ENCODE measurements at places on chromosomes 5 and 9.
A peak's percentile ranks its signal among the peaks of the same experiment; 100 is the strongest.

DNA sequence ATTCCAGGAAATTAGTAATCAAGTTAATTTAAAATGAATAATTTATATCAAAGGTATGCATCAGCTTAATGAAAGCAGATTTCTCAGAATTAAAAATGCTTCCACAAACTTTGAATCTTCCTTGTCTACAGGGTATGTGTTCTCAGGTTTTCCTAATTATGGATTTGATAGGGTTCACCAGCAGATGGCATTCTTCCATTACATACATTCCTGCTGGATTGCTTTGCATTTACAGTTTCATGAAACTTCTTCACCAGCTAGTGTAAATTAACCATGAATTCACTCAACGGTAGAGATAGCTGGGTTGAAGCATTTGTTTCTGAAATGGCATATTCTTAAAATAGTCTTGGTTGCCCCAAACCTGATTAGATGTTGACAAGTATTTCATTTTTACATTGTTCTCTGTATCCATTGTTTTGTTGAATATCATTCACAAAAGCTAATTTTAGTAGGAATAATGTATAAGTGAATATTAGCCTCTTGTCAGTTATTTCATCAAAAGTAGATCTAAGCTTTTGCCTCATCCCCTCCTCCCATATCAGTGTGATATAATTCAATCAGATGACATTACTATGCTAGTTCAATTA lies 68.7 kb upstream of the WDR41 start:
- DNase-seq = peak; percentile 26

DNA sequence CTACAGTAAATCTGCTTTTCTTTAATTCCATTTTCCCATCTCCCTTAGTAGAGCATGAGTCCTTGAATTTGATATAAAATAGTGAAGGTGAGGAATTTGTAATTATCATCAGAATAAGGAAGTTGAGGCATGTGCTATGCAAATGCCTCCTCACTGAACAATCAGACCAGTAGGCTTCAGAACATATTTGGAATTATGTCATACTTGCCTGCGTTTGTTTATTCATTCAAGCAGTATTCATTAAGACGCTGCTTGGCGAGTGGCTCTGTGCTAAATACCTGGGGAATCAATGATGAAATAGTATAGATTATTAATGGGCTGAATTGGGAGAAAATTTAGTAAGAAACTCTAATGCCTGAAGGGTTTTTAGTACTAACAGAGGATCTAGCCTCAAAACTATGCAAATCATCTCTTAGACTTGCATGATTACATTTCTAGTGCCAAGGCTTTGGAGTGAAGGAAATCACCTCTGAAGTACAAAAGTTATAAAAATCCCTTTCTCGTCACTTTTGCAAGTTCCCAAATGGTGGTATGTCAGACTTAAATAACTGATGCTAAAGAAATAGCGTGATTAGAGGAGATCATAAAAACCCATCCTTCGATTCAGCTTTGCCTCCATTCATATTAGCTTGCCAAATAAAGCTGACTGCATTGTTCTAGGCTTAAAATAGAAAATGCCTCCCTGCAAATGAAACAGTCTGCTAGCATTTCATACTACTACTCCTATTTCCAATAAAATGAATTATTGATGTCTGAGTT lies 141.7 kb downstream of the PCSK5 start:
- DNase-seq = no peak

DNA sequence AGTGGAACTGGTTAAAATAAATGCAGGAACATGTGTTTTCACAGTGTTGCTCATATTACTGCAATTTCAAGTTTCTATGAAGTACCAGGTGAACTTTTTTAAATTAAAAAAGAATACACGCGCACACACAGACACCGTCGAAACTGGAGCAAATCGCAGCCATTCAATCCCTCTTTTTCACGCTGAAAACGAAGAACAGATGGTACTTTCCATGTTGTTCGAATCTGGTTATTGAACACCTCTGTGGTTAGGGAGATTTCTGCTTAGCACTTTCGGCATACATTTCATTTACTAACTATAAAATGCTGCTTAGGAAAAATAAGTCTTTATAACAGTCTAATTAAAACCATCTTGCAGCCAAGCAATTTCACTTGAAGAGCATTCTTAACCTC lies 6.8 kb downstream of the ZNF608 start:
- DNase-seq = no peak

- no peak for DNase-seq
Observed at GRCh38 chr9:8268216-8268878, 468.8 kb upstream of the DMAC1 start.

- no peak for DNase-seq
Observed at GRCh38 chr9:370086-370485, 155.4 kb downstream of the DOCK8 start.

- DNase-seq = no peak
Observed at GRCh38 chr9:23693374-23693773, 132.7 kb downstream of the ELAVL2 start.

- no peak for DNase-seq
Observed at GRCh38 chr5:3862906-3863305, 267.3 kb downstream of the IRX1 start.

- no peak for DNase-seq
Observed at GRCh38 chr5:179906795-179907555, 722 bp downstream of the TBC1D9B start.

GRCh38 chr9:117546894-117547678 lies 132.2 kb upstream of the ASTN2 start:
- no peak for DNase-seq

GRCh38 chr5:76794871-76795270 lies 24.0 kb upstream of the F2RL1 start:
- peak; percentile 55 for DNase-seq

DNA sequence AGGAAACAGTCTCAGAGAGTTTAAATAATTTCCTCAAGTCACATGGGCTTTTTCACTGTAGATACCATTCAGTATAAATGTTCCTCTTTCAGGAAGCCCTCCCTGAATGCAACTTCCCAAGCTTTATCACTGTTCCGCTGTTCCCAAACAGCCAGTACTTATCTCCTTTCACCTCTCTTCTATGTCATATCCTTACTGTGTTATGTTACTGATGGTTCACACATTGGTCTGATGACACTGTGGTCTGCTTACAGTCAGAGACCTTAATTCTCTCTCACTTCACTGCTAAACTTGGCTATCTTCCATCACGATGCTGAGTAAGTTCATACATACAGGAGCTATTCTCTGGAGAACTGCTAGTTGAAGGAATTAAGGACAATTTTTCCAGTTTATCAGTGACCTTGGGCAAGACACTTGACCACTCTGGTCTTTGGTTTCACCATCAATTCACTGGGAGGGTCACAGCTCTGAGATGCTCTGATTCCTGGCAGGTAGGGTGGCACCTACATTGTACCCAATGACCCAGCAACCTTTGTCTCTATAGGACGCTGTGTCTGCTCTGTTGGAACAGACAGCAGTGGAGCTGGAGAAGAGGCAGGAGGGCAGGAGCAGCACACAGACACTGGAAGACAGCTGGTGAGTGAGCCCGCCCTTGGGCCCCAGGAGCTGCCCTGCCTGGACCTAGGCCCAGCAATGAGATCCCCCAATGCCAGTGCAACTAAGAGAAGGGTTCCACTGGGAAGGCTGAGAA lies 42.1 kb upstream of the RARS1 start:
- DNase-seq = no peak

DNA sequence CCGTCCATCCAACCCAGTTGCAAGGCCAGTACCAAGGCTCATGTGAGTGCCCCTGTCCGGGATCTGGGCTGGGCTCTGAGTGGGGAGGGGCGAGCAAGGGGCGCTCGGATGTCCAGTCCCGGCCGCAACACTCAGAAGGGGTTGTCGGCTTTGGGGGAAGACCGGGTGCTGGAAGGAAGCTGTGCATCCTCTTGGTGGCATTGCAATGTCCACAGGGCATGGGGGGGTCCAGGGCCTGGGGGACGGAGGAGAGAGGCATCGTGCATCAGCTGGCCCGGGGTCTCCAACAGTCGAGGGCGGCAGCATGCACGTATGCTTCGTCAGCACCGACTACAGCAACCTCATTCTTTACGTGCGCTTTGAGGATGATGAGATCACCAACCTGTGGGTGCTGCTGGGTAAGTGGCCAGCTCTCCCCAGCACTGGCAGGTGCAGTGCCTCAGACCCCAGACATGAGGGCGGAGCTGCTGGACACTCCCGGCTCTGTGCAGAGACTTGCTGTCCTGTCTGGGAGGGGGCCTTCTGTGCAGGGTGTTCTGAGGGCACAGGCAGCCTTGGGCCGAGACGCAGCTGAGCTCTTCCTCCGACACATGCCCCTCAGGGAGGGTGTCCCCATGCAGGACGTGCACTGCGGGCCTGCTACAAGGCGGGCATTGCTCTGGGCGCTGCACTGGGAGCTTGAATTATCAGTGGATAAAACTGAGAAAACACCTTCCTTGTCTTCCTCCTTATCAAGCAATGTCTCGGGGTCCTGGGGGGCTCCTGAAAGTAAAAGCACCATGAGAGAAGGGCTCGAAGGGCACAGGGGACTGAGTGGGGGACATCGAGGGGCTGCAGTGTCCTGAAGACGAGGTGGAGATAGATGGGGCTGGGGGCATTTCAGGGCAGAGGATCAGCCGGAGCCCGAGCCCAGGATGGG lies 22.5 kb downstream of the GLT6D1 start:
- DNase-seq = no peak

GRCh38 chr5:74639807-74640449 lies 600 bp downstream of the ENC1 start:
- DNase-seq = no peak

DNA sequence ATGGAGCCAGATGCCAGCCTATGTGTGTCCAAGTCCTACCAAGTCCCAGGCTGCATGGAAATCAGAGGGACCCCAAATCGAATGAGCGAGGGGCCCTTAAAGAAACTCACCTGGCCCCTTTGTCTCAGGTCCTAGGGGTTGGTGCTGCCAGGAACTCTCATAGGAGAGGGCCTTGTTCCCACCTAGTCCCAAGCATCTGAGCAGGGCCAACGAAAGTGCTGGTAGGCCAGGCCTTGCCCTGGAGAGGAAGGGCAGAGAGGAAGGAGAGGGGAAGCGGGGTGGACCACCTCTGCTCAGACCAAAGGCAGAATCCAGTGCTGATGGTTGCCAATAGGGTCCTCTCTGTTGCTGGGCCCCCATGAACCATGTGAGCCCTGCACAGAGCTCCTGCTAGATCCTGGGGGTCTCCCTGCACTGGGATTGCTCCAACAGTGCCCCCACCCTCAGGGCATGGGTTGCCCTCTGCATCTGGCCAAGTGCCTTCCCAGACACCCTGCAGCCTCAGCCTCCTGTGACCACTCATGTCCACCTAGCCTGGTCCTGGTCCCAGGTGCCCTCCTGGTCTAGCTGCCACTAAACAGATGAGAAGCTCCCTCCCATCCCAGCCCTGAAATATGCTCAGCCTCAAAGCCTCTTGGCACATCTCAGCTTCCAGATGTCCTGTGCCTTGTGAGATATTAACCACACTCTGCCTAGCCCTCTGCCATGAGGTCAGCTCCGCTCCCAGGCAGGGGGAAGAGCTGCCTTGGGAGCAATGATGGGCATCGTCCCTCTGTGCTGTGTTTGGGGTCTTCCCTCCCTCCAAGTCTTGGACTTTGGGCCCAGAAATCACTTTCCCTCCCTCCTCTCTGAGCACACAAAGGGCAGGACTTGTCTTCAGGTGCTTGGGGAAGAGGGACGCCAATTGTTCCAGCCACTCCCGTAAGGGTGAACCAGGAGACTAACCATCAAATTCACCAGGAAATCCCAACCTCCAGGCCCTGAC lies 109.6 kb downstream of the ADAMTS2 start:
- no peak for DNase-seq

GRCh38 chr5:158727771-158728311 lies 371.9 kb downstream of the EBF1 start:
- DNase-seq = no peak

DNA sequence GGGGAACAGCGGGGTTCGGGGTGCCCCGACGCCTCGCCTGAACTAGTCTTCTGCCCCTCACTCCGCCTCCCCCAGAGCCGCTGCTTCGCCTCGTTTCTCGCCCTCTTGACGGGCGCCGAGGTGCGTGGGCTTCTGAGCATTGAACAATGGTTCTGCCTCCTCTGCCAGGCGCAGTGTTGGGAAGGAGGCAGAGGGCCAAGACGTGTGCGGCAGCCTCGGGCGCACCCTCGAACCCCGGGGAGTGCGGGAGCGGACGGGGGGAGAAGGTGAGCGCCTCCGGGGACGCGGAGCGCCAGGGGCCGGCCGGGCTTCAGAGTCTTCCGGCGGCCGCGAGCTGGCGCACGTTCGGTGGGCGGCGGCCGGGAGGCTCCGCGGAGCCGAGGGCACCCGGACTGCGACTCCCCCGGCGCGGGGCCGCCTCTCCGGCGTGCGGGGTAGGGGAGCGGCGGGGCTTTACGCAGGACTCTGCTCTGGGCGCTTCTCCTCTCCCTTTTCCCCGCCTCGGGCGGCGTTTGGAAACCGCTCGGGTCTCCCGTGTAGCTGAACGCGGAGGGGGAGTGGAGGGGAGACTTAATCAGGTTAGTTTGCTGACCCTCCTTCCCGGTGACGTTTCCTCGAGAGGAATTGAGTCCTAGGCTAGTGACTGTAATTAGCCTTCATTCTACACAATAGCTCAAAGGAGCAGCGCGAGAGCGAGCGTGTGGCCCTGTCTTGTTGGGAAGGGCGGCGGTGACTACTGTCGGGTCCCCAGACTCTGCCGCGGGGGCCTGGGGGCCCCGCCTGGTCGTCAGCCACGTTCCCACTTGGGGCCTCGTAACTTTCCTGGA lies 1.1 kb downstream of the VLDLR start:
- no peak for DNase-seq

DNA sequence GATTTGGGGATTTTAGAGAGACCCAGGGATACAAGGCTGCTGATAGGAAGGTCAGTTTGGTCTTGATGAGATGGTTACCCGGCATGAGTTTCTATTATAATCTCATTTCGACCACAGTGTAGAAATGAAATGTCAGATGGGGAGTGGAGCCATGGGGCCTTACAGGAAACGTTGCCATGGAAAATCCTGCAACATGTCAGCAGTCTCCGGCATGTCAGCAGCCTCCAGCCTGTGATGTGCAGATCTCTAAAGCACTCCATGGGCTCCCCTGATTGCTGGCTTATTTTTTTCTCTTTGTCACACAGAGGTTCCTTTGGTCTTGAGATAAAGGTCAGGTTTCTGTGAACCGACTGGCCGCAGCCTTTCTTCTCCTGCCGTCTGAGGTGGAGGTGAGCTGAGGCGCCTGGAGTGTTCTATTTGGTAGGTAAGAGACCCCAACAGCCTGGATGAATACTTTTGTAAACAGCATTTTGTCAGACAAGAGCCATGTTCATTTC lies 208.7 kb upstream of the DAP start:
- no peak for DNase-seq

DNA sequence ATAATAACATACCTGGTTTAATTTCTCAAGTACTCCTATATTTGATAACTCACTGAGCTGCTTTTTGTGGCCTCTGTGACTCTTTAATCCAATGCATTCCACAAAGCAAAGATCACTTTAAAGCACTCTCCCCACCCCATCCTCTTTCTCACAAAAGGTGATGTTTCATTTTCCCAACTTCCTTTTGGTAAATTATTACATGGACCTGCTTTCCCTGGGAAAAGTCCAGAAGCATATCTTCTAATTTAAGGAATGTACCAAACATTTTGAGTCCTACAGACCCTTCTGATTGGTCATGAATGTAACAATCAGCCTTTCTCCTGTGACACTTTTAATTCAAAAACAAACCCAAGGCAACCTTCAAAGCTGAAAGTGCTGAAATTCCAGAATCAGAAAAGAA lies 71.1 kb downstream of the MLLT3 start:
- peak; percentile 71 for DNase-seq

Measured in kidney epithelial cell (primary cell).